ENCODE measurements at places on chromosomes 13 and 19.
A peak's percentile ranks its signal among the peaks of the same experiment; 100 is the strongest.

- no peak for DNase-seq
Measured at GRCh38 chr13:46507981-46508380, 45.0 kb upstream of the LRCH1 start.

GRCh38 chr19:2173388-2173766 lies 9.6 kb downstream of the DOT1L start:
- no peak for DNase-seq

DNA sequence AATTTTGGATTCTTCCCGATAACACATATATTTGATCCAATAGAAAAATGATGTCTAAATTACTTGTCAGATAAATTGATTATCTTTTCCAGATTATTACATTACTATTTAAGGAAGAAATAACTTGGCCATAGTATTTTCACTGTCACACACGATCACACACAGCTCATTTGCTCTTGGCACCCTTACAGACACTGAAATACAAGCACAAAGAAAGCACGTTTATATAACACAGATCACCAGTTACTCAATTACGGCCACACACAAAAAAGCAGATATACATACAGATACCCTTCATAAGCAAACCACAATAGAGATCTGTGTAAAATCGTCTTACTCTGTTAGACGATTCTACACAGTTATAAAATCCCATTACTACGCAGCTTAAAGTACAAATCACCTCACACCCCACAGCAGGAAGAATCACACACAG lies 716 bp upstream of the ZNF420 start:
- no peak for DNase-seq

- DNase-seq = no peak
Measured at GRCh38 chr13:59459972-59460371, 703.8 kb downstream of the DIAPH3 start.

DNA sequence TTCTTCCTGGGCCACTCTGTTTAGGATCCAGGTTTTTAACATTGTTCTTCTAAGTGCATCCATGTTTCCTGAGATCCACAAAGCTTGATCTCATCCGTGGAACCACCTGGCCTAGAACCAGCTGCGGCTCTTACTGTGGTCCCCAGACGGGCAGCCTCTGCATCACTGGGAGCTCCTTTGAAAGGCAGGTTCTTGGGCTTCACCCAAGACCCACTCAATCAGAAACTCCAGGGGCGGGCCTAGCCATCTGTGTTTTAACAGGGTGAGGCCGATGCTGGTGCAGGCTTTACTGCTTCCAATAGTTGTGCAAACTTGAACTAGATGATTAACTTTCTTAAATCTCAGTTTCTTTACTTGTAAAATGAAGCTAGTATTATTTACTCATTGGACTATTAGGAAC lies 605.7 kb downstream of the FGF9 start:
- DNase-seq = no peak

GRCh38 chr13:33611121-33611805 lies 206.7 kb upstream of the RFC3 start:
- no peak for DNase-seq

- no peak for DNase-seq
Measured at GRCh38 chr13:59991395-59991794, 172.3 kb downstream of the DIAPH3 start.

GRCh38 chr19:32324631-32325285 lies 20.7 kb upstream of the ZNF507 start:
- no peak for DNase-seq

- peak; percentile 57 for DNase-seq
Measured at GRCh38 chr19:10112895-10113591, 1.6 kb downstream of the P2RY11 start.

DNA sequence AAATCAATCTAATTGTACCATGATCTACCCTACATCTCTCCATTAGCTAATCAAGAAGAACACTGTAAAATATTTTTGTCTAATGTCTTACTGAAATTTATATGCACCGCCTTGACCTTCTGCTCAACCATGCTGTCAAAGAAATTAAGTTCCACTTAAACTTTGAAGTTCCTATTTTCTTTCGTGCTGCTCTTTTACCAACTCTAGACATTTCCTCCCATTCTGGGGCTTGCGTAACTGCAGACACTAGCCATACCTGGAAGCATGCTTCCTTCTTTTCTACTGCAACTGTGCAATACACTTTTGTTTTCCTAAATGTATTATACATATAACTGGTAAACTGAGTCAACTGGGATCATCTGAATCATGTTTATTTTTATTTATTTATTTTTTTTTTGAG lies 8.5 kb upstream of the UBE2L5 start:
- no peak for DNase-seq

DNA sequence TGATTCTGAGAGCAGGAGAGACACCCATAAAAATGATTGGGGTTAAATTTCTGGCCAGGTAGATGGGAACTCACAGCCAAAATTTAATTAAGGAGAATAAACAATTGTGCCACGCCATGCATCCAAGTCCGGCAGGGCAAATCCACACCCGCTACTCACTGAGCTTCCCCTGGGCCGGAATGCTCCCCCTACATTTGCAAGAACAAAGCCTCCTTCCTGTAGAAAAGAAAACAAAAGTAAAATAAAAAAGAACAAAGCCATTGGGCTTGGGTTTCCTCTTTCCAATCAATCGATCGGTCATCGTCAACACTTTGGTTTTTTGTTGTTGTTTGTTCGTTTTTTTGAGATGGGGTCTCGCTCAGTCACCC lies 30.2 kb upstream of the TFDP1 start:
- DNase-seq = no peak

All from activated T-helper 9 cell treated with anti-CD3 and anti-CD28 coated beads, Interleukin-2, amount 50 U/mL, for 16 hours (primary cell).